Activated naive CD4-positive, alpha-beta T cell treated with Interleukin-2 at 50 U/mL for 16 hours (primary cell): ENCODE measurements at places on chromosomes 11 and 22.

DNA sequence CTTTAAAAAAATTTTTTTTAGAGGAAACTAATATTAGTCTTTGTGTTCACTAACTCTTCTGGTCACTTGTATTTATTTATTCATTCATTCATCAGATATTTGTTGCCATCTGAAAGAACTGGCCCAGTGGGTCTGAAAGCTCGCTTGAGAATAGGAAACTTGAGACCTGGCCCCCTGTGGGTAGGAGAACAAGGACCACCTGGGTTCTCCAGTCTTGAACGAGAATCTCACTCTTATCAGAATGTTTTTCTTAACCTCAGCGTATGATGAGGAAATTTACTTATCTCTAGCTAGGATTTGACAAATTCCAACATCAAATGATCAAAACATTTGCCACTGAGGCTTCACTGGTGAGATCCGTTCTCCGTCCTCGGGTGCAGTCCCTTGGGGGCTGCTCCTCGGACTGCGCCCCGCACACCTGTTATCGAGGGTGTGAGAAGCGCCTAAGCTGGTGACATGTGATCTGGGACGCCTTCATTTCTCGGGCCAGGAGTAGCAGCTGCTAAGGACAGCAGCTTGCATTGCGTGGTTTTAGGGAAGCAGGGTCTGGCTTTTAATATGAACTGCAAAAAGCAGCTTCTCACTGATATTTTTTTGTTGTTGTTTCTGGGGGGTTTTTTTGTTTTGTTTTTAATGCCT, 6.3 kb downstream of the C22orf31 start:
- no peak for DNase-seq

DNA sequence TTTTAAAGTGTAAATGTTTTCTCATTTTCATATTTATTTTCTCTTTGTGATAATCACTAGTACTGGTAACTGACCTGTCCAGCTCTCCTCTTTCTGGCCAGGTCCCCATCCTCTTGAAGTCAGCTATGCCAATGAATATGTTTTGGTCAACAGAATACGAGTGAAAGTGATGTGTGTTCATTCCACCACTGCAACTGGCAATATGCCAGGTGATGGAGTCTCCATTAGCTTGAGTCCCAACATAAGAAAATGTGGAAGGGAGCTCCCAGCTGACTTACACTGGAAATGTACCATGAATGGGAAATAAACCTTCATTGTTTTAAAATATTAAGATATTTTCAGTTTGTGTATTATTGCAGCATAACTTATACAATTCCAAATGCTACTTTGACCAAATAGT, 75.8 kb downstream of the CCDC34 start:
- no peak for DNase-seq

GRCh38 chr11:72001834-72002591, 3.3 kb downstream of the IL18BP start:
- DNase-seq: no peak

GRCh38 chr11:86464509-86465221, 90.0 kb downstream of the CCDC81 start:
- no peak for DNase-seq
